ENCODE measurements at places on chromosomes 7 and 10.

DNA sequence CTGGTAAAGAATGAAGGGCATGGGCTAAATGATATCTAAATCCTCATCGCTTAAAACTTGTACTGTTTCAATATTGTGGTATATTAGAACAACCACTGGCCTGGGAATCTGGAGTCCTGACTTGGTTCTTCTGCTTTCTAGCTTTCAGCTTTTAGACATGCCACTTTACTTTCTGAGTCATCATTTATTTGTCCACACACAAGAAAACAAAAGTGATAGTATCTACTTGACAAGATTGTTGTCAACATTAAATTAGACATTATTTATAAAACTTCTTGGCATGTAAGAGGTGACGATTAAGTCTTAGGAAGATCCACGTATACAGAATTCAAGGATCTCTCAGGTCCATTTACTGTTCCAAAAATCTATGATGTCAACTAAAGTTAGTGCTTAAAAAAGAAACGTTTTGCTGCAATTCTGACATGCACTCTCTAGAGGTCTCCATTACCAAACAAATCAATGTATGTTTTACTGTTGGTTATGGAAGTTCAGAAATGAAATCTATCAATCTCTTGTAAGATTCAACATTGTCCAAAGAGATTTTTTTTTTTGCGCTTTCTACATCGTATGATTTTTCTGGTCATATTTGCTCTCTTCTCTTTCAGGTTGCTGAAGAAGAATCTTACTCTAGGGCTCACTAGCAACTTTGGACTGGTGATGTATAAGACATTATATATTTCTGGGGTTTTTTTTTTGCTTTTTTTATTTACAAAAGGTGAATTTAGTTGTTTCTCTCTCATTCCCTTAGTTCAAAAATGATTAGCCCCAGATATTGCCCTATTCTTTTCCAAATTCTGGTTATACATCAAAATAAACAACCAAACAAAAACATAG is 53.6 kb upstream of the DYNC1I1 start:
- H3K4me1 ChIP-seq, result no peaks in the 10 kb centered on the region
- DNase-seq, result no peak
- no peak overlapping the region for H3K27ac ChIP-seq
- H3K27me3 ChIP-seq, result no peaks in the 10 kb centered on the region

GRCh38 chr10:16009785-16010184 is 149.5 kb upstream of the MINDY3 start:
- no peak overlapping the region for H3K27ac ChIP-seq
- H3K4me3 ChIP-seq, result no peak overlapping the region
- no peaks in the 10 kb centered on the region for H3K36me3 ChIP-seq
- no peaks in the 10 kb centered on the region for H3K4me1 ChIP-seq
- no peaks in the 10 kb centered on the region for H3K27me3 ChIP-seq
- no peak for DNase-seq

DNA sequence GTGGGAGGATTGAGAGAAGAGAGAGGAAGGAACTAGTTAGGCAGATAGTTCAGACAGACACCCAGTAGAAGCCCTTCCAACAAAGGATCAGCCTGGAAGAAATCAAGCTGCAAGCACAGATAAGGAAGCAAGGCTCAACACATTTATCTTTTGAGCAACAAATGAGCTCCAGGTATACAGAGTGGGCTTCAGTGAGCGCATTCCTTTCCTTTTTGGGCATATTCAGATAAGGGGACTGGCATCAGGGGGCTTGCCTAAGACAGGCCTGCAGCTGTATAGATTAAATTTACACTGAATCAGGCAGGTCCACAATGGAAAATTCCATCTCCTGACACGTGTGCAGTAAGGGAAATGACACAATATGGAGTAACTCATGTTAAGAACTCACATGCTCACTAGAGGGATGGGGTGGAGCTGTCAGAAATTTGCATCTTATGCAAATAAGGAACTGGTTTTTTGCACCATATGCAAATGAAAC is 147.2 kb downstream of the AKR1D1 start:
- DNase-seq, result no peak
- no peaks in the 10 kb centered on the region for H3K36me3 ChIP-seq
- no peaks in the 10 kb centered on the region for H3K4me1 ChIP-seq
- no peaks in the 10 kb centered on the region for H3K27me3 ChIP-seq
- H3K27ac ChIP-seq, result no peak overlapping the region
- H3K4me3 ChIP-seq, result no peak overlapping the region

- no peak overlapping the region for H3K4me3 ChIP-seq
- H3K27me3 ChIP-seq, result no peaks in the 10 kb centered on the region
- H3K4me1 ChIP-seq, result no peaks in the 10 kb centered on the region
- no peaks in the 10 kb centered on the region for H3K36me3 ChIP-seq
Observed at GRCh38 chr7:108771853-108772252, 202.2 kb downstream of the DNAJB9 start.
